Glutamatergic neuron (in vitro differentiated cells): ENCODE measurements at places on chromosomes 4 and X.

- no peak for DNase-seq
Measured at GRCh38 chr4:56863441-56864139, 42.1 kb upstream of the SPINK2 start.

- DNase-seq: no peak
Measured at GRCh38 chr4:86498863-86499166, 95.3 kb upstream of the PTPN13 start.

GRCh38 chr4:155883895-155884294 is 17.8 kb upstream of the ASIC5 start:
- no peak for DNase-seq

DNA sequence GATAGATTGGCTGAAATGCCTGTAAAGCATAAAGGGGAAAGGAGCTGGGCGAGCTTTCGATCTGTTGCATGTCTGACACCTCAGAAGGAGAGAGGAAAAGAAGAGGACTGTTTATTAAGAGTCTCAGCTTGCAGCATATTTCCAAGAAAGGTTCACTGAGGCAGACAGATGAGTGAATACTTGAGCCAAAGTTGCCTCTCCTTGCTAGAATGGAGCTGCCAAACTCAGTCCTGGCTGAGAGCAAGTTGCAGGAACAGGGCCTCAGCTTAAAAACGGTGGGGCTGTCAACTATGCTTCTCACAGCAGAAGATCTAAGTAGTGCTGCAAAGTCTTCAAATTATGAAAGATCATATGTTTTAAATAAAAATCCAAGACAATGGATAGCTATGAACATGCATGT is 707.5 kb downstream of the PCDH7 start:
- no peak for DNase-seq

DNA sequence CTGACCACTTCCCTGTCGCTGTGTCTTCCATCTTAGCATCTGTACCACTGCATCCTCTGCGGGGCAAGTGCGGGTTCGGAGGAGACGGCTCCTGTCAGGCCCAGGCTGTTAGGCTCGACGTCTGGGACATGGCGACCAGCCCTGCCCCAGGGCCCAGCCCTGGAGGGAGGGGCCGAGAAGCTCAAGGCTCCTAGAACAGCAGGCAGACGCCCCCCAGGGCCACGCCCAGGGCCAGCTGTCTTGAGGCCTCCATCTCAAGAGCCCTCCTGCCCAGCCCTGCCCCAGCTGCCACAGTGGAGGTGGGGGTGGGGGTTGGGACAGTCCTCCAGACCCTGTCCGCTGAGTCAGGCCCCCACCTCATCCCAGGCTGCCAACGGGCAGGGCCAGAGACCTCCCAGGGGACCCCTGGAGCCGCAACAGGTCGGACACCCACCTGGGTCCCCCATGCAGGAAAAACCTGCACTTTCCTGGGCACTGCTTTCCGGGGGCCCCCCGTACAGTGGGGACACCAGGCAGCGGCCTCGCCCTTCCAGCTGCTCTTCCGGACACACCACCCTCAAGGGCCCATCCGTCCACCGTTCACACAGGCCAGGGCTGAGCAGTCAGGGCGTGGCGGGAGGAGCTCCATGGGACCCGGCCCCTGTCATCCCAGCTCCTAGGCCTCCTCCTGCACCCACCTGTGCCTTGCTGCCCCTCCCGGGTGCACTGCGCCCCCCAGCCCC is 83.1 kb downstream of the FAM53A start:
- DNase-seq: peak; percentile 57

GRCh38 chr4:89008166-89008565 is 48.8 kb downstream of the FAM13A start:
- DNase-seq: no peak

- DNase-seq: peak; percentile 16
Measured at GRCh38 chrX:48761674-48762471, at the start of gene GLOD5. Gene GLOD5, plus strand, starts transcription at chrX:48761747. Its CDS starts 44 bp downstream, at chrX:48761791.

- no peak for DNase-seq
Measured at GRCh38 chr4:37798616-37799015, 27.9 kb upstream of the PGM2 start.

- no peak for DNase-seq
Measured at GRCh38 chr4:74962584-74962983, 29.7 kb downstream of the PARM1 start.

DNA sequence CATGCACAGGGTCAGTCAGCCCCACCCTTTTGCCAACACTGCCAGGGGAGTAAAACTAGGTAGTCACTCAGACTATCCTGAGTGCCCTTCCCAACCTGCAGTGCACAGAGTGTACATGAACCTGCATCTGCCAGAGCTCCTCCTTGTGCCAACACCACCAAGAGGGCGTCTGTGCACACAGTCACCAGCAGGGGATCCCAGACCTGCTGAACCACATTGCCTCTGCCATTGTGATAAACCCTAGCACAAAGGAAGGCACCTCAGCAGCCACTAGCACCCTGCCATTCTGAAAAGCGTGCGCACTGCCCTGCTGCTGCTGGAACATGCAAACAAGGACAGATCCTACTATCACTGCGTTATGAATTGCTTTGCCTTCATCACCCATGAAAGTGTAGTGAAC is 247.8 kb upstream of the POU3F4 start:
- no peak for DNase-seq
